Subcutaneous preadipocyte (primary cell): ENCODE measurements at places on chromosomes 4 and X. TPM values are rescaled to one million over a fixed set of nuclear protein-coding genes. Genes with fewer than 3 reads are reported as not detected.

TRPC3 gene
- total RNA-seq = under 0.01 TPM in 1 of 2 replicates, not detected in the other

CTAG2 gene
- not detected in 2 replicates for total RNA-seq

ZNF41 gene
- total RNA-seq = 5.9 and 8.8 TPM in 2 replicates

SMARCA1 gene
- 17.6 and 18.0 TPM in 2 replicates for total RNA-seq

SUPT20HL1 gene
- not detected in 2 replicates for total RNA-seq

ANAPC4 gene
- 26.1 and 28.7 TPM in 2 replicates for total RNA-seq

CXCL1 gene
- 45.4 and 46.7 TPM in 2 replicates for total RNA-seq

ERCC6L gene
- total RNA-seq = 3.7 and 9.8 TPM in 2 replicates

PABPC1L2A gene
- total RNA-seq = not detected in 2 replicates

IL13RA1 gene
- total RNA-seq = 44.1 and 44.8 TPM in 2 replicates

FMR1NB gene
- not detected in 2 replicates for total RNA-seq

UCHL1 gene
- total RNA-seq = 85.6 and 314 TPM in 2 replicates

PDCL2 gene
- total RNA-seq = not detected in 2 replicates

PPP4R3C gene
- total RNA-seq = not detected in 2 replicates

PNMA5 gene
- not detected in 2 replicates for total RNA-seq
